ENCODE measurements at places on chromosomes 3 and 15.

DNA sequence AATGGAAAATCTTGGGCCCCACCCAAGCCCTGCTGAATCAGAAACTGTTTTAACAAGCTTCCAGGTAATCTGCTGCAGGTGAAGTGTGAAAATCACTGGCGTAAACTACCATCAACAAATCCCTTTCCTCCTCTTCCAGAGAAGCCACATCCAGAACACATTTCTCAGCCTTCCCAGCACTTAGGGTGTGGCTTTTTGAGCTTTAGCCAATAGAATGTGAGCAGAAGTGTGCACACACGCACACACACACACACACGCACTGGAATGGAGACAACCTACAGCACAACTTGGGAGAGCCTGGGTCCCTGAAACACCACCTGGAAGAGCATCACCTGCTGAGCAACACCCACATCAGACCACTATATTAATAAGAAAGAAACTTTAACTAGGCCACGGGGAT is 98.6 kb downstream of the OSBPL10 start:
- no peak for DNase-seq

DNA sequence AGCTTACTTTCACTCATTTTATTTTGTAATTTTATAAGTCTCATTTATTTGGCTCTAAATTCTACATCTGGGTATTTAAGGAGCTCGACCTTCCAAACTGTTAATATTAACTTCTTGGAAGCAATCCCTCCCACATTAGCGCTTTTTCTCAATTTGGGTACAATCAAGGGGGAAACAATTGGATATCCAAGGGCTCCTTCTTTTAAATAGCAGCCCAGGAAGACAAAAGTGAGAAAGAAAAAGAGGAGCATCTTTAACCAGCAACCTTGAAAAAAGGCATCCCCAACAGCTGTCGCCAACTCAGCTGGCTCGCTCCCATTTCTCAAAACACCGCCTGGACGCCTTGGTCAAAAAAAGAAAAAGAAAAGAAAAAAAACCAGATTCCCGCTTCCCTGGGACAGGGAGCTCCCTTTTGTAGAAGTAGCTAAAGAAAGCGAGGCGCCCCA is 873 bp downstream of the C3orf70 start:
- DNase-seq: no peak

- no peak for DNase-seq
Measured at GRCh38 chr15:42836251-42836650, 84.3 kb downstream of the TTBK2 start.

DNA sequence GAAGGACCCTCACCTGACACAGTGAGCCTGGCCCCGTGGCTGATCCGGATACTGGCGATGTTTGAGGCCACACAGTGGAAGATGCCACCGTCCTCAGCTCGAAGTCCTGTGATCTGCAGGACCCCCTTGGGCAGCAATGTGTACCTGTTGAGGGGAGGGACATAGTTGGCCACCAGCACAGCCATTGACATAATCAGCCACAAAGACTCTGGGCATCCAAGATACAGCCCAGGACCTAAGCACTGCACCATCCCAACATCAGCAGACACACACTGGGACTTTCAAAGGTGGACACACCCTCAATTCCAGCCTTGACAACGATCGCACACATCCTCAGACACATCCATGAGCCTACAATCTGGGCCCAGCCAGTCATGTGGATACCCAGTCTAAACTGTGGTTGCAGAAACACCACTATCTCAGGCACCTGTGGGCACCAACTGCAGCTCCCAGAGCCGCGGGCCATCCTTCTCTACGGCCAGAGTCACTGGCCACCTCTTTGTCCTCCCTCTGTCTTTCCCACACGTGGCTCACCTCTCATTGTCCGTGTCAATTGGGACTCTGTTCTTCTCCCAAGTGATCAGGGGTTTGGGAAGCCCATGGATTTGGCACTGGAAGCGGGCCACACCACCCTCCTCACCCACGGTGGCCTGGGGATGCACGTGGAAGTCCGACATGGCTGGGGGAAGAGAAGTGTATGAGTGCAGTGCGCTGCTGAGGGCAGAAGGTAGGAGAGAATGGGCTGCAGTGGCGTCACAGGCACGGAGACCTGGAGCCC is 31.0 kb downstream of the RNU5B-1 start:
- no peak for DNase-seq

- no peak for DNase-seq
Measured at GRCh38 chr15:27694506-27695087, 404.5 kb downstream of the OCA2 start.

- no peak for DNase-seq
Measured at GRCh38 chr3:16124636-16125035, 49.8 kb upstream of the GALNT15 start.

GRCh38 chr15:42992626-42993025 is 72.0 kb upstream of the TTBK2 start:
- DNase-seq: no peak

GRCh38 chr3:106097817-106098435 is 229.1 kb upstream of the CBLB start:
- no peak for DNase-seq

GRCh38 chr3:134594331-134594741 is 56.5 kb downstream of the KY start:
- no peak for DNase-seq

DNA sequence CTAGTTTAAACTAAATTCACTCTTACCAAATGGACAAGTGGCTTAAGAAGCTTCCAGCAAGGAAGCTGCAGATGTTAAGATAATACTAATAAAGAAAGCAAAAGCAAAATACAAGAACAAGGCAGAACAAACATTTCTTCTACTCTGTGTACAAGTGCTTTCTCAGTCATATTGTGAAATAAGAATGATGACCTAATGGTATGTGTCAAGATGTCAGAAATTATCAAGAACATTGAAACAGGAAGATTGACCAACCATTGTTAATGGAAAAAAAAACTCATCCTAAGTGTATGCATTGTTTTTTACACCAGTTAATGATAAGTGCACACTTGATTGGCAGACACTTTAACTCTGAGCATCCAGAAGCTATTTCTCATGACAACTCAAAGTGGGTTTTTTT is 65.4 kb upstream of the P2RY1 start:
- no peak for DNase-seq

GRCh38 chr15:77021803-77022381 is 27.0 kb downstream of the PSTPIP1 start:
- DNase-seq: no peak

DNA sequence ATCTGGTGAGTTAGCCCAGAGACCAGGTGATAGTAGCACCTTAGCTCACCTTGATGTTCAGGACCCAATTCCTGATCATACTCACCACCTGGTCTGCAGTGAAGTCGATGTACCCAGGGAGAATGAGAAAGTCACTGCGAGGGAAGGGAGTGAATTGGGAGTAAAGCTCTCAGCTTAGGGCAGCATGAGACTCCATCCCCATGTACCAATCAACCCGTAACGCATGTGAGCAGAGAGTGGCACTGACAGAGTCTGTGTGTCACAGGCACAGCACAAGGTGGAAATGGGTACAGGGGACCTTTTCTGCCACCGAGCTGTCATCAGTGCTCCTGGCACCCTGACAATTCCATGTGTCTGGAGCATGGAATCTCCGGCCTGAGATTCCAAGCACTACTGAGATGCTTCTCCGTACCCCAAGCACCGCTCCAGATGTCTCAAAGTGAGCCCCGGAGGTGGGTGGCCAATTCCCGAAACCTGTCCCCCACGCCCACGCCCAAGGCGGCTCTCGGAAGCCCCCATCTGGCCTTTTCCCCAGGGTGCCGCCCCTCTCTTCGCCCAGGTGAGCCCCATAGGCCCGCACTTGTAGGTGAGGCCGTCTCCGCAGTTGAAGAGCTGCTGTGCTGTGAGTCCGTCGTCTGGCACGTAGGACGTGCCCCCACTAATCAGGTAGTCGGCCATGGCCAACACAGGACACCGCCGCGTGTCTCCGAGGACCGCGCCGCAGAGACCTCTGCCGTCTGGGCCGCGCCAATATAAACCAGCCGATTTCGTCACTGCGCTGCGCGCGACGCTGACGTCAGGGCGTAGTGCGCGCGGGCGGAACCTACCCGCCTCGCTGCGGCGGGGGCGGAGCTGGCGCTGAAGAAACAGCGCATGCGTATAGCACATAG is at the start of gene IMPDH2:
Gene IMPDH2, minus strand, starts transcription at position 726 of the 890 bp plus-strand sequence. Its CDS starts 48 bp downstream, at position 678.
- peak; percentile 87 for DNase-seq

GRCh38 chr3:132911741-132912415 is 126.3 kb upstream of the TMEM108 start:
- DNase-seq: no peak

- DNase-seq: no peak
Measured at GRCh38 chr3:71231680-71232079, 351.8 kb downstream of the FOXP1 start.

DNA sequence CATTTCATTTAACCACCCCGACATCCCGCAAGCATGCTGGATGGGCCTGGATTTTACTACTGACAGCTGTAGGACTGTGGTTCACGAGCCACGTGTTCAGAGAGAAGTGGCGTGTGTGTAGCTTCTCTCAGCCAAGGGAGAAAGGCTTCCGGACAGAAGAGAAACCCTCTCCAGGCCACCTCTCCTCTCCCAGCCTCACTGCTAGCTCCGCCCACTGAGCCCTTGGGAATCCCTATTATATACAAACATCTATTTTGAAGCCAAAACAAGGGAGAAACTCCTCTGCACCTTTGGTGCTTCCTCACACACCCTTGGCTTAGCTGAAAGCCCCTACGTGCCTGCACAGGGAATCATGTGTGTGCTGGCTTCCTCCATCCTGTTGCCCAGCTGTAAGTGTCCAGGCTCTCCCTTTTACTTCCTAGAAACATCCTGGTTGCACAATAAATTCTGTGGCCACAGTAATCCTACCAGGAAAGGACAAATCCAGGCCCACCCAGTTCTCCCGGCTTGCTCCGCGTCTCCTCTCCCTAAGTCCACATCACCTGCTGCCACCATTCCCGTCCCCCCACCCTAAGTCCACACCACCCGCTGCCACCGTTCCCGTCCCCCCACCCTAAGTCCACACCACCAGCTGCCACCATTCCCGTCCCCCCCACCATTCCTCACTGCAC is 30.5 kb downstream of the PCSK6 start:
- DNase-seq: no peak

GRCh38 chr15:59329570-59330350 is 42.9 kb downstream of the MYO1E start:
- no peak for DNase-seq

GRCh38 chr15:66253418-66254088 is at the start of gene MEGF11:
Gene MEGF11 (minus strand): TSS chr15:66253750. CDS start chr15:66128403, 125,347 bp downstream.
- DNase-seq: no peak

- DNase-seq: no peak
Measured at GRCh38 chr3:145623349-145623748, 537.6 kb downstream of the PLOD2 start.

DNA sequence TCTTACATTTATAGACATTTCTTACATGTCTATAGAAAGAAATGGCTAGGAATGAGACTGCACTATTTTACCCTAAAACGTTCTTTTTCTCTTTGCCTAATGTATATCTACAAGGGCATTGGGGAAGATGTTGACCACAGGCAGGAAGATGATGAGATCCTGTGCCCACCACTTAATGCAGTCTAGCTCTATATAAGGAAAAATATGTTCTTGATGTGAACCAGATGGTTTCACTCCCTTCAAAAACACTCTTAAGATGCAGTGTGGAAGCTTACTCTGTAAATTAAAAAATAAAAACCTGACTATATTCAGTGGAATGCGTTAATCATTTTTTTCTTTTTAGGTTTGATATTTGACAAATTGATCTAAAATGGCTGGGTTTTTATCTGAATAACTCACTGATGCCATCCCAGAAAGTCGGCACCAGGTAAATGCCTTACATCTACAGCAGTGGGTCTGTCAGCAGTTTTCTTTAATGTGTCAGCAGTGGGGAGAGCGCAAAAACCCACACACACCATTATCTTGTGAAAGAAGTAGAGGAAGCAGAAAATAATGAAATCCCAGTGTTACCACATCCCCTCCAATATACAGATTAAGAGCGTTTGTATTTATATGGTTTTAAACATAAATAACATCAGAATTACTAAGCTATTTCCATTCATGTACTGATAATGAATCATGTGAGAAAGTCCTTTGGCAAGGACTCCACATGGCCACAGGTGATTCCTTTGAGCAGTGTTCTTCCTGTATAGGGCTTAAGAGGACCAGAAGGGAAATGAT is 10.1 kb downstream of the AGTR1 start:
- DNase-seq: no peak

DNA sequence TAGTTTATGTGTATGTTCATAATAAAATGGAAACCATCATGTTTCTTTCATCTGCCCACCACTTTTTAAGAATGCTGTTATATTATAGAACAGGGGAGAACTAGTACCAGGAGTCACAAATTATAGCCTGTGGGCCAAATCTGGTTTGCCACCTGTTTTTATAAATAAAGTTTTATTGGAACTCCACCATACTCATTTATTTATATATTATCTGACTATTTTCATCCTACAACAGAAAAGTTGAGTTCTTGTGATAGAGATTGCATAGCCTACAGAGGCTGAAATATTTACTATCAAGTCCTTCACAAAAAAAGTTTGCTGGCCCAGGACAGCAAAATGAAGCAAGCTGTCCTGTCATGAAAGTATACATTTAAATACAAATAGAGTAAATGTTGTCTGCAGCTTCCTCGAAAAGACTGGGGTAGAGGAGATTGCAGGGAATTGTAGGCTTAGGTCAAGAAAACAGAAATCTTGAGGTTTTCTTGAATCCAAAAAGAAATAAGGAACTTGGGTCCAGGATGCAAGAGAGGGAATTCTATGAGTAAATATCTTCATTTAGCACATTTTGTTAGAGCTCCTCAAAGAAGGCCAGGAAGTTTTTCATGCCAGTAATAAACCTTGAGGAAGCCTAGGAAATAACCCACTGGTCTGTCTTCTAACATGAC is 41.1 kb downstream of the FILIP1L start:
- DNase-seq: no peak

DNA sequence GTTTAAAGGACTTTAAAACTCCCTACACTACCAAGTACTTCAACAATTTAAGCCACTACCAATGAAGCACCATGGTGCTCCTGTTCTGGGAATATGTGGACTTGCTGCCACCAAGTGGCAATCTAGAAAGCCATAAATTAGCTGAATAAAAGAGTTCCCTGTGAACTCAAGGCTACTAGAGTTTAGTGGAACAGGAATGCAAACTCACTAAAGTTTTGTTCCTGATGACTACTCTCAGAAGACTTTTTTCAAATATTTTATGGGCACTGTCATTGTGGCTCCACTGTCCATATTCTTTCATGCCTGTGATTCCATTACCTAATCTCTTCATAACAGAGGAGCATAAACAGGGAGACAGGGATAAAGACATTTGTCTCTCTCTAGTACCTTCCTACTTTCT is 63.9 kb downstream of the TMCC1 start:
- peak; percentile 33 for DNase-seq

DNA sequence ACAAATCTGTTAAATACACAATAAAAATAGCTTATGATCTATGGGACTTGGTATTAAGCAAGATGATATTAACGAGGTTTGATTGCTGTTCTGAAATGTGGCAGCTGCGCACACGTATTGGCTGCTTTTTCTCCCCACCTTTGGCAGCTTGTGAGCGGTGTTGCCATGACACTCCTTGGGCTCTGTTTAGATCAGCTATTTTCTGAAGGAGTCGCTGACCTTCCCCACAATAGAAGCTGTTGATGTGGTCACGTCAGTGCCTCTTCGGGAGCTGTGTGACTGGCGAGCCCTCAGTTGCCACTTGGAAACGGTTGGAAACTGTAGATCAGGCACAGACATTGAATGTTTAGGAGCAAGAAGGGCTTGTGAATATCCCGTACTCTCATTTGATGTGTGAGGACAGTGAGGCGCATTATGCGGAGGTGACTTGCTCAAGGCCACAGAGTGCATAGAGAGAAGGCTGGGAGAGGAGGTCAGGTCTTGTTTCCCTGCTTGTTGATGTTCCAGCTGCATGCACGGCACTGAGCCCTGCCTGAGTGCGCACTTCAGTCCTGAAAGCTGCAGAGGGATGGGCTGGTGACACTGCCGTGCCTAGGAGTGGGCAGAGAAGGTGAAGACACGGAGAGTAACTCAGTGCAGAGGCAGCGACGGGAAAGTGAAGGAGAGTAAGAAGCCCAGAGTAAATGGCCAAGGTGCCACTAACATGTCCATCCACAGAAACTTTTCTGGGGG is 198.4 kb downstream of the LPP start:
- DNase-seq: no peak
